COR-L47 (cell line): ENCODE measurements at places on chromosomes 1 and 21.

- DNase-seq: no peak
Measured at GRCh38 chr1:56979986-56980755, 14.4 kb upstream of the C8B start.

- no peak for DNase-seq
Measured at GRCh38 chr1:145990249-145990855, 6.0 kb downstream of the TXNIP start.

DNA sequence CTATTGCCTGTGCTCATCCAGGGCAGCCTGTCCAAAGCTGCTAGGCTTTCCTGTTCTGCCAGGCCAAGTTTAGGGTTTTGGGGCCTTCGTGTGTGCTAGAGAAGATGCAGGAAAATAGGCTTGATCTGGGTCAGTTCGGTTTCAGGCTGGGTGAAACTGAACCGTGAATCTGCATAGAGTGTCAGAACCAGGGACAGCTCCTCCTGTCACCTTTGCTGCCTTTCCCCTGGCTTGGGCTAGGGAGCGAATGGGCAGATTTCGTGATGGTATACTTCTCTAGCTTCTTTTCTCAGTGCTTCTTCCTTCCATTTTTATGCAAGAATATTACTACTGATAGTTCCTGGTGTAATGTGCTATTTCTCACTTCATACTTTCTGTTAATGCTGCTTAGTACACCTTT is 6.0 kb upstream of the AGO1 start:
- no peak for DNase-seq

DNA sequence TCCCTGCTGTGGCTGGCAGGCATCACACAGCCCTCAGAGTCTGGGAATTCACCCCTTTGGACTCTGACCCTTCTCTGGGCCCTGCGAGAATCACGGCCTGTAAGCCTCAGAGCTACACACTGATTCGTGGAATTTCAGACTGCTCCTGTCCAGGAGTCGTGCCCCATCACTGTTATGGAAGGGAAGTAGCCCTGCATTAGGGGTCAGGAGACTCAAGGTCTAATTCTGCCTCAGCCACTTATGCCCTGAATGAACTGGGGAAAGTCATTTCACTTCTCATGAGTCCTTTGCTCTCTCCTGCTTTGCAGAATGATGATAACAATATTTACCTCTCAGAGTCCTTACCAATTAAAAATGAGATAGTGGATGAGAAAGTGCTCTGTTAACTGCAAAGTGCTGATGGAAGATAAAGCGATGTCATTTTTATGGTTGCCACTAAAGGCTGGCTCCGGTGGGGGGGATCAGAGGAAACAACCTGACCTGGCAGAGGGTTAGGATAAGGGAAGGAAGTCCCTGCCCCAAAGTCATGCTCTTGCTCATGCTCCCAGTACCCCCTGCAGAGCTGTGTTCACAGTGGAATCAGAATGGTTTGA is 148.6 kb upstream of the CD34 start:
- no peak for DNase-seq

GRCh38 chr1:5896706-5897660 is 95.2 kb downstream of the NPHP4 start:
- no peak for DNase-seq

DNA sequence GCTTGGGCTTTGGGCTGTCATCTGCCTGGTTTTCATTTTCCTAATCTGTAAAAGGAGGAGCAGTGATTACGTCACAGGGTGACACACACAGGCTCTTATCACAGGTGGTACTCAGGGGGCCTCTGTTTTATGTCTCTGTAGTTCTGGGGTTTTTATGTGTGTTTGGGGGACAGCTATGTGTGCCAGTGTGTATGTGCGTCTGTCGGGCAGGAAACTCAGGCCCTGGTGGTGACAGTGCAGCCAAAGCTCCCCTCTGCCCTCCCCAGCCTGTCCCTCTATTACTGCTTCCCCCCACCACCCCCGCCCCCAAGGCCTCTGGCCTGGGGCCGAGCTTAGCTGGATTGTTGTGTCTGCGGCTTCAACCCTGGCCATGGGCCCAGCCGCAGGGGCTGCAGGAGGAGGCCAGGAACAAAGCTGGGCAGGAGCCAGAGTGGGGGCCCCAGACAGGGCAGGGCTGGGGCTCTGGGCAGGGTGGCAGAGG is 13.3 kb downstream of the MFAP2 start:
- DNase-seq: peak; percentile 48

GRCh38 chr1:60620087-60620486 is 462.3 kb upstream of the NFIA start:
- DNase-seq: no peak

- no peak for DNase-seq
Measured at GRCh38 chr1:30537279-30537678, 186.1 kb downstream of the MATN1 start.

GRCh38 chr1:105137543-105138457 is 1388.1 kb downstream of the AMY1C start:
- DNase-seq: no peak

GRCh38 chr1:94017155-94017829 is 103.7 kb downstream of the ABCA4 start:
- DNase-seq: no peak

DNA sequence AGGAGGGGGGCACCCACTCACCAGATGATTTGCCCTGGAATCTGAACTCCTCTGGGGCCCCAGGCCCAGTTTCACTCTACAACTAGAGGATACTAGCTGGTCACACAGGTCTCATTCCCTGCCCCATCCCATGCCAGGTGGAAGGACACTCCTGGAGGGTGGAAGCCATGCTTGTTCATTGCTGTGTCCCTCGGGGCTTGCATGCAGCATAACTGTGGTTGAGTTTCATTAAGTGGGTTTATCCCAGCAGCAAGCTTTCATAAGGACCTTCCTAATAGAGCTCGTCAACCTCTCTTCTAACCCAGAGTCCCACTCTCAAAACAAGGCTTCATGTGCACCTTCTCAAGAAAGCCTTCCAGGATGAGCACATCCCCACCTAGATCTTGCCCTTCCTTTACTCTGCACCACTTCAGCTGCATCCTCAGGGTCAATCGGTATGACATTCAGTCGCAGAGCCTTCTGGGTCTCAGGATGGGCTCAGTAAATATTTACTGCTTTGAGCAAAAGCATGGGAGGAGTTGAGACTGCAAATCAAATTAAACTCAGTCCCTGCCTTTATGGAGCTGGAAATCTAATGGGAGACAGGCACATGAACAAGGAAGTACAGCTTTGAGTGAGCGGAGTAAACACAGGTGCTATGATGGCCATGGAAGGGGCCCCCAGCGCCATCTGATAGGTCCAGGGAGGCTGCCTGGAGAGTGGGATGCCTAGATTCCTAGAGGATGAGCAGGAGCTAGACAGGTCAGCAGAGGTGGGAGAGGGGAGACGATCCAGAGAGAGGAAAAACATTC is 32.3 kb downstream of the LAMB3 start:
- DNase-seq: no peak

DNA sequence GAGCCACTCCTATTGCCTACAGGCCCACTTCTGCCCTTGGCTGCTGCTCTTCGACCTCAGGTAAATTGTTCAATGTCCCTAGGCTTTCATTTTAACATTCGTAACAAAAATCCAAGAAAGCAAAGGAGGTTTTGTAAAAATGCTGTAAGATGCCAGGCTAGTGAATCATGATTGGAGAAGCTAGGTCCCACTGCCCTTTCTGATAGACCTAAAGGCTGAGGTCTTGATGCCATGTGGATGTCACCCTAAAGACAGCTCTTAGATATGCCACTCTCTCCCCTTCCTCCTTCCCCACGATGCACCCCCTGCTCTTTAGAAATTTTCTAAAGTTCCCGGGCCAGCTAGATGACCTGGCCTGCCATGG is 9.9 kb upstream of the TMEM39B start:
- DNase-seq: no peak

GRCh38 chr1:33822396-33822795 is 41.5 kb upstream of the HMGB4 start:
- no peak for DNase-seq

DNA sequence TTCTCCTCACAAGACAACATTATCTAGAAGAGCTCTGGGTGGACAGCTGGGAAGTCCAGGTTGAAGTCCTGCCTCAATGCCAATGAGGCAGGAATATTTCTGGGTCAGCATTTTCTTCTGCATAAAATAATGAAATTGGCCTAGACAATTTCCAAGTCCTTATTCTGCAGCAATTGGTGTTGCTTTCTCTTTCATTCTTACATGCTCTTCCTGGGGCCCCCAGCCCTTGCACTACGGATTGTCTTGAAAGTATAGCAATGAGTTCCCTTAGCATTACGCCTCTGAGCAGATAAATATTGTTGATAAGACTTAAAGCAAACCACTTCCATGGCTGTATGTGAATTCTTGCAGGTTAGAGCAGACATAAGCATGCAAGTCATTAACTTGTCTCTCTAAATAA is 188.5 kb downstream of the TGFBR3 start:
- no peak for DNase-seq

DNA sequence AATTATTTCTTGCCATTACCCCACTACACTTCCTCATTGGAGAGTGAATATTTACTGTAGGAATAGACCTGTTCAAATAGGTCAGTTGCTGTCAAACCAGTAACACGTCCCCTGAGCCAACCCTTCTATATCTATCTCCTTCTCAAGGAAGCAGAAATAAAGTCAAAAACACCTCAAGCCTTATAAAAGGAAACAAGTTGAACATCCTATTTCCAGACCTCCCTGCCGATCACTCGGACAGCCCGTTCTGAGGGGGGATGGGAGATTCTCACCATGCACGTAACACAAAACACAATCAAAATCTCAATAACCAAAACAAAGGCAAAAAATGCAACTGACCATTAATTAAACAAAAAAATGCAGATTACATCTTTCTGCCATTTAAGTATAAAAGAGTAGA is 121.5 kb upstream of the KRTAP19-8 start:
- no peak for DNase-seq

GRCh38 chr1:61926597-61926996 is 184.3 kb downstream of the PATJ start:
- no peak for DNase-seq

DNA sequence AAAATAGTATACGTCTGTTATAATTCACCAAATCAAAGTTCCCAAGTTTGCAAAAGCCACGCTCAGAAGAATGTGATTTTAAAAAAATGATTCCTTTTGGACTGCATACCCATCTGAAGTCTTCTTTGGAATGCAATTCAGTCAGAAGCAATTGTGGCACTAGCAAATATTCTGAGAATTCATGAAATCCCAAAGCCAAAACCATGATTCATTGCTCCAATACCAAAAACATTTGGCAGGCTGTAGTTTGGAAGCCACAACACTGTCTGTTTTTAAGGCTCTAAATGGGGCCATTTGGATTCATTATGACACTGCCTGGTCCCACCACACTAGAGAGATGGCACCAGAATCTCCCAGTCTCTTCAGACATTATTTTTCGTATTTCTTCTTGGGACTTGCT is 21.8 kb upstream of the LRRC53 start:
- no peak for DNase-seq

DNA sequence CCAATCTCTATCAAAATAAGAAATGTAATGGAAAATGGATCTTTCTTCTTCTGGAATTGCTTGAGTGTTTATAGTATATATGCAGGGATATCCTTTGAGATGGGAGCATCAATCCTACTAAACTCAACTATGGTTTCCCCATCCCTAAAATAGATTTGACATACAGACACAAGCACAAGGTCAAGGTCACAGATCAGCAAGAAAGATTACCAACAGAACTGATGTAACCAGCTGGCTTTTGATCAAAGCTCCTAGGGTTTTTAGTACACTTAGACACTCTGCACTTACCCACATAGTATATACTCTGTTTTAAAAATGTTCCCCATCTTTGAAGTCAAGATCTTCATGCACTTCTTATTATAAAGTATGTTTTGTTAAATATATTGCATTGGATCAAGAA is 85.5 kb downstream of the NRIP1 start:
- DNase-seq: no peak

DNA sequence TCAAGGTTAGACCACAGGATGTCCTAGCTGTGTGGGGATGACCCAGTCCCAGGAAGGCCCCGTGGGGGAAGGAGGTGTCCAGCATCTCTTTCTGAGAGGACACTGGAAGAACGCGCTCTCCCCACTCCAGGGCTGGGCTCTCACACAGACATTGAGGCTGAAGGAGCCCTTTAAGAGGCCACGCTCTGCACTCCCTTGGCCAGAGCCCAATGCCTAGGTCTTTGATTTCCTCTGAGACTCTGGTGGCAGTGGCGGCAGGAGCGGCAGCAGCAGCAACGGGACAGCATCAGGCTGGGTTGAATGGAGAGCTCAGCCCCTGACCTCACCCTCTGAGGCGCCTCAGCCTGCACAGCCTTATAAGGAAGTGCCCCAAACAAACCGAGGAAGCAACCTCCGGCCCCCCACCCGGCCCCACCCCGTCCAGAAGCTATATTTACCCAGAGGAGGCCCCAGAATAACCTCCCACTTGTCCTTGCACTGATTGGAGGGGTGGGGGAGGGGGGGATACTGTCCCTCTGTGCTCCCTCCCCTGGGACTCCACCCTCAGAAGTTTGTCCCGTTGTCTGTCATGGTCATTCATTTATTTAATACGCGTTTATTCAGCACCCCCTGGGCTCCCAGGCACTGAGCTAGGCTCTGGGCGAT is 12.3 kb downstream of the NES start:
- DNase-seq: no peak

DNA sequence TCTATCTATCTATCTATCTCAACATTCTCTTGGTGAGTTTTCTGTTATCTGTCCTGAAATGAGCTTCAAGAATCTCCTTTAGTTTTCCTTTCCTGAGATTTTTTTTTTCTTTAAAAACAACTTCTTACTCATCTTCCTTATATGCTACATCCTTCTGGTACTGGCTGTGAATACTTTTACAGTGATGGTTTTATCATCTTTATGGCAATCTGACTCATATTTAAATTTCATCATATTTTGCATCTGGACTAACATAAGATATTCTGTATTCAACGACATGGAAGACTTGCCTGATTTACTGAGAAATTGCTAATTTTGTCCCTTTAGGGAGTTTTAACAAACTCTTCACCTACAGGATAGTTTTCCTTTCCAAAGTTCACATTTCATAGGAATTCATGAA is 33.0 kb downstream of the PDE4B start:
- no peak for DNase-seq

DNA sequence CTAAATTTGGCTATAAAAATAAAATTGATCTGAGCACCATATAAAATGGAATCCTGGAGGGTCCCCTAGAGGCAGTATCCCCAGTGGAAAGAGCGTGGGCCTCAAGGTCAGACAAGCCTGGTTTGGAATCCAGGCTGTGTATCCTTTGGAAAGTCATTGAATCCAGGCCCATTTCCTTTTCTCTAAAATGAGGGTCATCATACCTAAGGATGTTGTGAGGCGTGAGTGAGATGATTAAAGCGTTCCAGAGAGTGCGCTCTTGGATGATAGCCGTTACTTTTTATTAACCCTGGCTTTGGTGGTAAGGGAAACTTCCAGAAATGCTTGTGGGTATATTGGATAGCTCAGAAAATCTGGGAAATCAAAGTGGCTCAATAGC is 683 bp upstream of the ZNF436 start:
- no peak for DNase-seq
